Lower lobe of right lung (tissue), 2 donors: ENCODE measurements at places on chromosomes 3 and 15. TPM values are rescaled to one million over a fixed set of nuclear protein-coding genes. Genes with fewer than 3 reads are reported as not detected.
A peak's percentile ranks its signal among the peaks of the same experiment; 100 is the strongest.

DNA sequence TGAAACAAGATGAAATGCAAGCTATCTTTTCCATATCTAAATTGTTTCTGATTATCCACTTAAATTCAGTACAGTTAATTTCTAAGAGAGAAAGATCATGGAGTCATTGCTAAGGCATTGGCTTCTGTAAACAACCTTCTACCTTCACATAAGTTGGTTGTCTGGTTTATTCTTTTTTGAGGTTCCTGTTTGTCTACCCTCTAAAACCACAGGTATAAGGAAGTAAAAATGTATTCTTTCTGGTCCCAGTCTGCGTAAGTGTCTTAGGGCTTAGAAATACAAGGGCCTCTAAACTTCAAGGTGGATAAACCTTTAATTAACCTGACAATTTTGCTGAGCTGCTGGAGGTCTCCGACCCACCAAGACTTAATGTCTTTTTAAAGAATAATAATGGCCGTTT lies 3.6 kb upstream of the ATOSA start:
- DNase-seq: no peak
- H3K27me3 ChIP-seq: no peaks in the 10 kb centered on the region
- H3K27ac ChIP-seq: peak overlapping the region; percentile 14
- H3K36me3 ChIP-seq: no peaks in the 10 kb centered on the region
- peaks cover 13% of the 10 kb centered on the region for H3K4me1 ChIP-seq

GRCh38 chr3:153087595-153088566 lies 74.1 kb upstream of the RAP2B start:
- no peak overlapping the region for H3K4me3 ChIP-seq
- H3K4me1 ChIP-seq: no peaks in the 10 kb centered on the region
- no peak for DNase-seq
- H3K27me3 ChIP-seq: no peaks in the 10 kb centered on the region

The CD200R1 gene
- 1.5 TPM for total RNA-seq

The MNS1 gene
- 2.3 TPM for total RNA-seq

The NR2E3 gene
- total RNA-seq: not detected

DNA sequence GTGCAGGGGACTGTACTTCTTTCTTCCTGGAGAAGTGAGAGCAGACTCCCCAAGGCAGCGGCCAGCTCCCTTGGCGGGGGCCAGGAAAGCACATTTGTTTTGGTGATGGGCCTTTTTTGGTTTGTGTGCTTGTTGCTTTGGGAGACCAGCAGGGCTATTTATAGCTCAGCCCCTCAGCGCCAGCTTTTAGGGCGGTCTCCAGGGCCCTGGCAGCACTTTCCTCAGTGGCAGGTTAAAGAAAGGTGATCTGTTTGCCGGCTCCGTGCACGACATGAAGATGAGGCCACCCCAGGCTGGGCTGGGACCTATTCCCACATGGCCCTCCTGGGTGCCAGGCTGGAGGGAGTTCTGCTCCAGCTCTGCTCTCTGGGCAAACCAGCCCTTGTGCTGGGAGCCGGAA lies 21.8 kb downstream of the SLC6A11 start:
- no peak overlapping the region for H3K27ac ChIP-seq
- H3K27me3 ChIP-seq: peaks cover 19% of the 10 kb centered on the region
- no peak overlapping the region for H3K4me3 ChIP-seq
- no peaks in the 10 kb centered on the region for H3K36me3 ChIP-seq
- H3K4me1 ChIP-seq: no peaks in the 10 kb centered on the region

DNA sequence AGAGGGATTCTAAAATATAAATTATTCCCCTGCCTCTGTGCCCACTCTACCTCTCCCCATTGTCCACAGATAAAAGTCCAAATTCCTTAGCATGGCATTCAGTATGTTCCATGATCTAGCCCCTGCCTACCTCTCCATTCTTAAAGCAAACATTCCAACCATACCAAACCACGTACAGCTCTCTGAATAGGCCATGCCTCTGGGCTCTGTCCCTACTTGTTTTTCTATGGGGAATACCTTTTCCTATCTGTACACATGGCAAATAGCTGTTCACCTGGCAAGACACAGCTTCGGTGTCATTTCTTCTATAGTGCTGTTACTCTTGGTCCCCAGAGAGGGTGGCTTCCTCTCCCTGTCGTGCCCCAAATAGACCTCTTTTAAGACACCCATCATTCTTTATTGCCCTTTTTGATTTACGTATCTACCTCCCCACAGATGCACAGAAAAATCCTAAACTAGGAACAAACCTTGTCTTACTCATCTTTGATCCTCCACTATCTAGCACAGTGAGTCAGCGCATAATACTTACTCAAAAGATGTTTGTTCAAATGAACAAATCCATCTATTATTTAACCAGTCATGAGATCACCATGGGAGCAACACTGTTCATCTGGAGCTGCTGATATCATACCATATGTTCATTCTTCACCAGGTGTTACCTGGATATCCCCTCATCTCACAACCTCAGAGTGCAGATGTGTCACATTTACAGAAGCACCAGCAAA lies 329.8 kb downstream of the THSD4 start:
- peak overlapping the region; percentile 44 for H3K27ac ChIP-seq
- no peaks in the 10 kb centered on the region for H3K36me3 ChIP-seq
- no peaks in the 10 kb centered on the region for H3K27me3 ChIP-seq
- peaks cover 38% of the 10 kb centered on the region for H3K4me1 ChIP-seq
- H3K4me3 ChIP-seq: no peak overlapping the region
- no peak for DNase-seq
